Fibroblast of lung (primary cell): ENCODE measurements at places on chromosomes 16 and 17. TPM values are rescaled to one million over a fixed set of nuclear protein-coding genes. Genes with fewer than 3 reads are reported as not detected.

GRCh38 chr16:22300427-22301071 is 3.3 kb downstream of the POLR3E start:
- peak; percentile 67 for DNase-seq

- DNase-seq, result no peak
Measured at GRCh38 chr16:58352690-58353089, 39.6 kb upstream of the GINS3 start.

GRCh38 chr16:85570735-85571562 is 42.2 kb upstream of the GSE1 start:
- DNase-seq, result no peak

Gene GNAO1
- 0.17 and 0.26 TPM in 2 replicates for total RNA-seq

Gene SLC5A11
- under 0.01 TPM in 1 of 2 replicates, not detected in the other for total RNA-seq

Gene BAHCC1
- total RNA-seq, result 3.9 and 7.3 TPM in 2 replicates
